ENCODE measurements at places on chromosomes 4 and X.

GRCh38 chr4:82865592-82865991 is 25.4 kb downstream of the SEC31A start:
- peak; percentile 96 for DNase-seq

DNA sequence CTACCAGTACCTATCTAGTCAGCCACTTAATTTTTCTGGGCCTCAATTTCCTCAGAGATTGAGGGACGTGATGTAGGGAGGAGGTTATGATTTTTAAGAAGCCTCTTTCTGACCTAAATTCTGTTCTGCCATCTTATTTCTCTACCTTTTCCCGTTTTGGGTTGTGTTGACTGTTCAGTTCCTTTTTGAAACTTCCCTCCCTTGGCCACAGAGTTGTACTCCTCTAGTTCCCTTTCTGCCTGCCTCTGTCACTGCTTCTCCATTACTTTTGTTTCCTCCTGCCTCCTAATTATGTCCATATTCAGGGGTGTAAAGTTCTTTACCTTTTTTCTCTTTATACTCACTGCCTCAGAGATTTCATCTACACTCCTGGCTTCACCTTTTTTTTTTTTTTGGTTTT is 25.4 kb downstream of the CLCN5 start:
- no peak for DNase-seq

DNA sequence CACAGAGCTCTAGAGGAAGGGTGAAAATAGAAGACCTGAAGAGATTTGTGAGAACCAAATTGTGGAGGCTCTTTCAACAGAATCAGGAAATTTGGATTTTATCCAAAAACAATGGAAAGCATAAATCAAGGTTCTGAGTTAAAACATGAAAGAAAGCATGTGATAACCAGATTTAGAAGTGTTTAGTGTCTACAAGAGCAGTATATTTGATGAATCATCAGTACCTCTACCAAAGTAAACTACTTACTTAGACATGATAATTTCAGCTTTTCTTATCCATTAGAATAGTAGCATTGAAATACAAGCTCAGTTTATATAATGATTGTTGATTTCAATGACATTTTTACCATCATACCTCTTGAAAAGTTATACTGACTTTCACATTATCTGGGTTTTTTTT is 25.9 kb upstream of the INTU start:
- DNase-seq: no peak

- DNase-seq: no peak
Measured at GRCh38 chr4:104795264-104795939, 300.7 kb upstream of the CXXC4 start.

GRCh38 chrX:103175944-103176753 is 38.8 kb upstream of the BEX4 start:
- peak; percentile 48 for DNase-seq

DNA sequence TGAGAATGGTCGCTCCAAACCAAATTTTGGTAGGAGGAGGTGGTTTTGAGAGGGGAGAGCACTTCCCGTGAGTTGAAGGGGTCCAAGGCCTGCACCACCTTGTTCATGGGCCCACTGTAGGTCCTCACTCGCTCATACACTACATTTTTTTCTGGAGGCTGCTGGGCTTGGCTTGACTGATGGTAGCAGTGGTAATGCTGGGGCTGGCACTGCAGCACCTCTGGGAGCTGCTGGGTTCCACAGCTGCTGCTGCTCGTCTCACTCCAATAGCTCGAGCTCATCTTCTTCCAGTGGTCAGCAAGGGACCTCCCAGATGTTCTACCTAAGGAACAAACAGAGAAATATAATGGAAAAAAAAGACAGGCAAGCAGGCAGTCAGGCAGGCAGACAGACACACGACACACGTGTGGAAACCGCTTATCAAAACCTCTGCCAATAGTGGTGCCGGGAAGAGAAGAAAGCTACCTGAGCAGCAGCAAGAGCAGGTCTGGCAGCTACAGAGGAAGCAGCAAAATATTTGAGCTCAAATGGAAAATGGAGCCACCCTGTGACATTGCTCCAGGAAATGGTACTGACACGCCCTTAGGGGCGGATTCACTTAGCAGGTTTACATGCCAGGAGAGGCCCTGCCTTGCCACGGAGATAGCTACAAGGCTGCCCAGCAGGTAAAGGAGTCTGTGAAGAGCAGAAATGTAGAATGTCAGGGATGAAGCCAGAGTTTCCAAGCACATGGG is at the start of gene POF1B:
POF1B (minus strand) TSS at position 492 of the 734 bp plus-strand sequence; CDS start at position 281, 211 bp downstream.
- no peak for DNase-seq

DNA sequence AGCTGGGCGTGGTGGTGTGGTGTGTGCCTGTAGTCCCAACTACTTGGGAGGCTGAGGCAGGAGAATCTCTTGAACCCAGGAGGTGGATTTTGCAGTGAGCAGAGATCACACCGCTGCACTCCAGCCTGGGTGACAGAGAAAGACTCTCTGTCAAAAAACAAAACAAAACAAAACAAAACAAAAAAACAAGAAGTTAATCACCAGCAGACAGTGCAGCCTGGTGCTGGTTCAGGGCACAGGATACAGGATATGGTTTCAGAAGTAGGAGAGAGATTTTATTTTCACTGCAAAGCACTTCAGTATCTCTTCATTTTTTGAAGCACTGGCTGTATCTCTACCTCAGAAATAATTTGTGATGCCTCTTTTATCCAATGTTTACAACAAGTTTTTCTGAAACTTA is 1222.9 kb upstream of the PRKX start:
- no peak for DNase-seq

DNA sequence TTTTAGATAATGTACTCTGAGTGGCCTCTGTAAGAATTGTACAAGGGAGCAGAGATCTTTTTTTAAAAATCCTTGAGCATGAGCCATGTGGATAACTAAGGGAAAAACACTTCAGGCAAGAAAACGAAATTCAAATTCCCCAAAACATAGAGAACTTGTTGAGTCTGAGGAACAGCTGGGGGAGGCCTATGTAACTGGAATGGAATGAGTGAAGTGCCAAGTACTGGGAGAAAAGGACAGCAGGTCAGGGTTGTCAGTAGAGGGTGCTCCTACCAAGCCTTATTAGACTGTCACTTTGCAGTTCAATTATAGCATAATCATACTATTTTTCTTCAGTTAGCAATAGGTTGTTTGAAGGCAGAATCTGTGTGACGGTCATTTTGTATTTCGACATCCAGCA is 135.1 kb downstream of the ARHGAP6 start:
- DNase-seq: peak; percentile 14

DNA sequence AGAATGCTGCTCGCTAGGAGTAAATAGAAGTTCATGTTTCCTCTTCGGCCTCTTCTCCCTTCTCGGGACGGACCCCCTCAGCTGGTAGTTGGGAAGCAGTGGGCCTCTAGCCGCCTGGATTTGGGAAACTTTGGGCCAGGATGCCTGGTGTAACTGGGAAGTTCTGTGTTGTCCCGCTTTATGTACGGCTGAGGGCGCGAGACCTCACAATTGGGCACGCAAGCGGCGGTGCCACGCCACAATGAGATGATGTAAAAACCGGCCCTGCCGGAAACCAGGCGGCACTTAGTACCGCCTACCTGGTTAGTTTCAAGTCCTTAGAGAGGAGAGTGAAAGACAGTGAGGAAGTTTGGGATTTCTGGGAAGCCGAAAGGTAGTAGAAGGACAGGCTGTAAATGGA is at the start of gene CT83:
CT83 (minus strand) TSS at position 155 of the 400 bp plus-strand sequence; CDS start at position 35, 120 bp downstream.
- no peak for DNase-seq

- DNase-seq: no peak
Measured at GRCh38 chr4:98406819-98407218, 145.6 kb downstream of the RAP1GDS1 start.

DNA sequence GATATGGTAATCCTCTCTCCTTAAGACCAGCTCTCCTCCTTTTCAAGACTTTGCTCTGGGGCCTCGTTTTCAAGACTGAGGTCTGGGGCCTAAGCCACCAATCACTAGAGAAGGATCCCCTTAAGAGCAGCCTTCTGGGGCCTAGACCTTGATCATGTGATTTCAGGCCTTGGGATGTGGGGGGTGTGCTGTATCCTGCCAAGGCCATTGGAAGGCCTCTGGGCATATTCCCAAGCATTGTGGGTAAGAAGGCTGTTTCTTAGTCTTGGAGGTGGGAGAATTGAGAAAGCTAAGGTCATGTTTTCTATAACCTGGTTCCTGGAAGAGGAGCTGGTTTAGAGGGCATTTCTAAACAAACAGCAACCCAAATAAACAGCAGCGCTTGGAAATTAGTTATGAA is 12.1 kb downstream of the TMEM164 start:
- no peak for DNase-seq

DNA sequence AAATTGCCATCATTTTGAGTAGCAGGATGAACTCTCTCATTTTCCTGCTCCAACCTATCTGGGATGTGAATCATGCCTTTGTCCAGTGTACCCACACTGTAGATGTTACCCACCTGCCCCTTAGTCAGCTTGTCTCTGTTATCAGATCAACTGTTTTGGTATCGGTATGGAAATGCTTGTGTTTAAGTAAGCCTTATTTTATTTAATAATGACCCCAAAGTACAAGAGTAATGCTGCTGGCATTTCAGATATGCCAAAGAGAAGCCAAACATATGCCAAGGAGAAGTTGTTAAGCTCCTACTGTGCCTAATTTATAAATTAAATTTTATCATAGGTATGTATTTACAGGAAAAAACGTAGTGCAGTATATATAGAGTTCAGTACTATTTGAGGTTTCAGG is 18.6 kb upstream of the RAP1GDS1 start:
- no peak for DNase-seq

DNA sequence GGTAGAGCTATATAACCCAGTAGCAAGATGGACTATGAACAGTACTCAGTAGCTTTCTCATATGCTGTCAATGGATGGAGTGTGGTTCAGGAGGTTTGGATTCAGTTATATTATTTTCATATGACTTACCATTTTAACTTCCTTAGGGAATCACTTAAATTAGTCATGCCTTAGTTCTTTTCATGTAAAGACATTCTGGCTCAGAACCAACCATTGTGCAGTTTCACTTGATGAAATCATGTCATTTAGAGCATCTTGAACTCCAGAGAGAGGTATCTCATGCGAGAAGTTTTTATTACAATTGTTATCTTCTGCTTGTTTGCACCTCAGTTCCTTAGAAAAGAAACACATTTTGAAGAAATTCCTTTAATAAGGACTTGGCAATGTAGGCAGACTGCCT is 55.8 kb downstream of the IL1RAPL2 start:
- DNase-seq: no peak

- no peak for DNase-seq
Measured at GRCh38 chr4:138889216-138889615, 126.4 kb upstream of the NOCT start.

DNA sequence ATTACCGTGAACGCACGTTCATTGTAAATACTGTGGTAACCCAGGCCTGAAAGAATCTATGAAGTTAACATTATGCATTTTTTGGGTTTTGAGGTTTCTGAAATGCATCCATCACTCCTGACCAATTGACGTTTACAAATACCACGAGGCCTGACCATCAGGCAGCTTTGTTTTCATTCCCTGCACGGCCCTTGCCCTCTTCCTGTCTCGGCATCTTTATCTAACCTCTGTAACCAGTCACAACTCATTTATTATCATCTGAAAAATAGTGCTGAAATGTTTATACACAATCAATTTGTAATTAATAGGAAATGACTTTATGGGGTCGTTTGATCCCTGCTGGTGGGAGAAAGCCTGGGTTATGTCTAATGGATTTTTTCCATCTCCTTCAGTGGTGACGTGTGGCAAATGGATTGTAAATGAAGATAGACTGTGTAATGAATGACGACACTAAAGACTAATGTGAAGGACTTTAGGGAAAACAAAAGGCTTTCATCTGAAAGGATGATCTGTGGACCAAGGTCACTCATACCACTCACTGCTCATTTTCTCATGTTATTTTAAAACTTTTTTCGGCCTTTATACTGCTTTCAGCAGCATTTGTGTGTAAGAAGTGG is 102.7 kb upstream of the SORBS2 start:
- no peak for DNase-seq

- peak; percentile 54 for DNase-seq
Measured at GRCh38 chr4:146436423-146437162, 85.1 kb downstream of the SLC10A7 start.

Data from GM23248 (cell line).